ENCODE measurements at places on chromosomes 4 and X. TPM values are rescaled to one million over a fixed set of nuclear protein-coding genes. Genes with fewer than 3 reads are reported as not detected.

DNA sequence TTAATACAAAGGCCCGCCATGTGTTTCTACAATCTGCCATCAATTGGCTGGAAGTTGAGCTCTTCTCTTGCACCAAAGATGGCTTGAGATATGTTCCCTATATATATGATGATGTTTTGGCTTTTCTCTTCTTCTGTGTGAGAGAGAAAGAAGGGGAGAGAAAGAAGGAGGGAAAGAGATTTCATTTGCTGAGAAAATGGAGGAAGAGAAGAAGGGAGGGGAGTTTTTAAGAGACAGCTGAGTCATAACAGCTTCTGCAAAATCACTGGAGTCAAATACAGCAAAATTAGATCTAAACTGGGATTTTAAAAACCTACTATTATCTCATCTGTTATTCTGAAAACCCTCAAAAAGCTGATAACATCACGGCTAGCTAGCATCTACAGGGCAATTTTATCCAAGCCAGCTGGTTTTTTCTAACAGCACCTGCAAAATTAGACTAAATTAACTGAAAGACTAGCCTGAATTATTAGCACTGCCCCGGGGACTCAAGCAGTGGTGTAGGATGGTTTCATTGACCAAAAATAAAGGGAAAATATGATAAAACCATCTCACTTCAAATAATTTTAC lies 647.6 kb upstream of the ACTRT1 start:
- DNase-seq = no peak

DNA sequence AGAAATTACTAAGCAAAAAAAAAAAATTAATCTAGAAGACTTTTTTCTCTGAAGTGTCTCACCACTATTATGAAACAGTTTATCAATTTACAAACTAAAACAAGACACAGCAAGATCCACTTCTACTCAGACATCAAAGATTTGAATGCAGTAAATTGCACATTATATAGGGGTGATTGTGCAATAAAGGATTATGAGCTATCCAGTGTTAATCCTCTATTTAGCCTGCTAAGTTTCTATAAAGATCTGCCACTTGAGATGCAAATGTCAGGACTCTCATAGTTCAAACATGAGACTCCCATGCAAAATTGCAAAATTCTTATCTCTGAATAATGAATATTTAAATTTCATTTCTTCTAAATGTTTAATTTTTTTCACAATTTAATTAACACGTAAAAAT lies 2.2 kb downstream of the TECRL start:
- no peak for DNase-seq

DNA sequence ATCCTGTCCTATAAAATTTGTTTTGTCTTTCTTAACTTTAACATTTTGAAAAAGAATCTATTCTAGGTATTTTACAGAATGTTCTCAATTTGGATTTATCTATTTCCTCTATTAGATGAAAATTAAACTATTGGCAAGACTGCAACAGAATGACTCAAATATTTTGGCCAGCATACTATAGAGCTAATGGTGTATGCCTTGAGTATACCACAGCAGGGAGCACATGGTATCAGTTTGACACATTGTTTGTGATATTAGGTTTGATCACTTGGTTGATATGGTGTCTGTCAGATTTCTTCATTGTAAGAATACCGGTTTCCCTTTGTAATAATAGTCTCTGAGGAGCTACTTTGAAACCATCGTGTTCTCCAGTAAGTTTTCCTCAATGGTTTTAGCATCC lies 87.8 kb upstream of the NPNT start:
- no peak for DNase-seq

GRCh38 chr4:161428180-161428965 lies 735.4 kb downstream of the FSTL5 start:
- DNase-seq = no peak

GRCh38 chr4:55445921-55446577 lies 50.3 kb downstream of the TMEM165 start:
- DNase-seq = no peak

Gene RRH
- 0.05 TPM for polyA plus RNA-seq

Gene GPR119
- not detected for polyA plus RNA-seq

Gene ABLIM2
- 0.53 TPM for polyA plus RNA-seq

Gene SSX2B
- 0.16 TPM for polyA plus RNA-seq
